ENCODE measurements at places on chromosomes 11 and 22.
A peak's percentile ranks its signal among the peaks of the same experiment; 100 is the strongest.

- no peak for DNase-seq
These were observed 142.4 kb downstream of the KIRREL3 start for GRCh38 chr11:126857860-126858808.

- no peak for DNase-seq
These were observed 8.2 kb upstream of the PLA2G3 start for GRCh38 chr22:31148488-31148887.

GRCh38 chr22:42649246-42650099 lies at the start of gene CYB5R3:
Gene CYB5R3 (minus strand): TSS chr22:42649392. CDS start chr22:42649315, 77 bp downstream.
- peak; percentile 84 for DNase-seq

DNA sequence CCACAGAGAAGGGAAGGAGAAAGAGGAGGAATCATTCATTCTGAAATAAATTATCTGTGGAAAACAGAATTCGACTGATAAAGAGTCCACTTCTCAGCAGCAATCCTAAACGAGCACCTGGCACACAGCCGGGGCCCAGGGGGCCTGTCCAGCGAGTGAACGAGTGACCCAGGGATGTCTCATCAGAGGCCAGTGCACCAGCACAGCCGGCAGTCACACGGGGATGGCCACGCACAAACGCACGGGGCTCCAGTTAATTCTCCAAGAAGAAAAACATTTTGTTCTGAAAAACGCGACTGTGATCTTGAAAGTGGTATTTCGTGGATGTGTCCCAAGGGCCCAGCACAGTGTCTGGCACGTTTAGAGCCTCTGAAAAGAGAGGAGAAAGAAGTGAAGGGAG lies 154.6 kb downstream of the BRD1 start:
- peak; percentile 67 for DNase-seq

- no peak for DNase-seq
These were observed 446.2 kb downstream of the TBC1D22A start for GRCh38 chr22:47208630-47209029.

DNA sequence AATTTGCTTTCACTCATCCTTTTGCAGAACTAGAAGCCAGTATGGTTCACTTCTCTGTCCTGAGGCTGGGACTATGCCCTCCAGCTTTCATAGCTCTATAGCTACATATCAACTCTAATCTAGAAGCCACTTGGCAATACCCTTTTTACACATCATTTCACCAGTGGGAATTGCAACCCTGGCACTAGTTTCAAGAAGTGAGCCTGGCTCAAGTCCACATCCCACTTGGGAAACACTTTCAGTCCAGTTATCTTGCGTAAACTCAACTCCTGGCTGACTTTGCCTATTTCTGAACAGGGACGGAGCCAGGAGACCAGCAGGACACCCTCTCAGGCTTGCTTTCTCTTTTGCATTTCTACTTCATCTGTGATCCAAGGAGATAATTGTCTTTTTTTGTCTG lies 19.9 kb upstream of the FAT3 start:
- DNase-seq, result no peak

DNA sequence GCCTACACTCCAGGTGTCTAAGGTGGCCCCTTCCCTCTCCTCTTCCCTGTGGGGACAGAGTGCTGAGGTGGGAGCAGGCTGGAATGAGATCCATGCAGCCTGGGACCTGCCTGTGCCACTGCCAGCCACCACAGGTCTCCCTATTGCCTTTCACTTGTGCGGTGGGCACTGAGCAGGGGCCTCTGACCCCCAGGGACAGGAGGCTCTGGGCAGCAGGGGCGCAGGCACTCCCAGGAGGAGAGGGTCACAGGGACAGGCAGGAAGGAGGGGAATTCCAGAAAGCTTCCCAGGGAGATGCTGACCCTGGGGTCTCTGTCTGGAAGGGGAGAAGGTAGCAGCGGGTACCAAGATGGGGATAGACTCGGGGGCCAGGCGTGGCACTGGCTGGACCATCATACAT lies 228.5 kb upstream of the B3GAT1 start:
- DNase-seq, result no peak

GRCh38 chr11:118295815-118296454 lies 8.6 kb upstream of the CD3E start:
- no peak for DNase-seq

GRCh38 chr11:117930668-117931330 lies 1.6 kb upstream of the TMPRSS13 start:
- no peak for DNase-seq

GRCh38 chr22:28091486-28091885 lies 172.4 kb upstream of the PITPNB start:
- no peak for DNase-seq

- DNase-seq, result no peak
These were observed 350.4 kb downstream of the DDX10 start for GRCh38 chr11:109015283-109015682.

- no peak for DNase-seq
These were observed 559 bp downstream of the MRTFA start for GRCh38 chr22:40635940-40636379.

DNA sequence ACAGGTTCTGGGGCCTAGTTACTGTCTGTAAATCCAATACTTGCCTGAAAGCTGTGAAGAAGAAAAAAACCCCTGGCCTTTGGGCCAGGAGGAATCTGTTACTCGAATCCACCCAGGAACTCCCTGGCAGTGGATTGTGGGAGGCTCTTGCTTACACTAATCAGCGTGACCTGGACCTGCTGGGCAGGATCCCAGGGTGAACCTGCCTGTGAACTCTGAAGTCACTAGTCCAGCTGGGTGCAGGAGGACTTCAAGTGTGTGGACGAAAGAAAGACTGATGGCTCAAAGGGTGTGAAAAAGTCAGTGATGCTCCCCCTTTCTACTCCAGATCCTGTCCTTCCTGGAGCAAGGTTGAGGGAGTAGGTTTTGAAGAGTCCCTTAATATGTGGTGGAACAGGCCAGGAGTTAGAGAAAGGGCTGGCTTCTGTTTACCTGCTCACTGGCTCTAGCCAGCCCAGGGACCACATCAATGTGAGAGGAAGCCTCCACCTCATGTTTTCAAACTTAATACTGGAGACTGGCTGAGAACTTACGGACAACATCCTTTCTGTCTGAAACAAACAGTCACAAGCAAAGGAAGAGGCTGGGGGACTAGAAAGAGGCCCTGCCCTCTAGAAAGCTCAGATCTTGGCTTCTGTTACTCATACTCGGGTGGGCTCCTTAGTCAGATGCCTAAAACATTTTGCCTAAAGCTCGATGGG lies 13.5 kb downstream of the PIK3IP1 start:
- DNase-seq, result no peak

GRCh38 chr11:13174090-13174489 lies 103.5 kb upstream of the BMAL1 start:
- no peak for DNase-seq

- DNase-seq, result no peak
These were observed 24.6 kb downstream of the MMP27 start for GRCh38 chr11:102680945-102681344.

DNA sequence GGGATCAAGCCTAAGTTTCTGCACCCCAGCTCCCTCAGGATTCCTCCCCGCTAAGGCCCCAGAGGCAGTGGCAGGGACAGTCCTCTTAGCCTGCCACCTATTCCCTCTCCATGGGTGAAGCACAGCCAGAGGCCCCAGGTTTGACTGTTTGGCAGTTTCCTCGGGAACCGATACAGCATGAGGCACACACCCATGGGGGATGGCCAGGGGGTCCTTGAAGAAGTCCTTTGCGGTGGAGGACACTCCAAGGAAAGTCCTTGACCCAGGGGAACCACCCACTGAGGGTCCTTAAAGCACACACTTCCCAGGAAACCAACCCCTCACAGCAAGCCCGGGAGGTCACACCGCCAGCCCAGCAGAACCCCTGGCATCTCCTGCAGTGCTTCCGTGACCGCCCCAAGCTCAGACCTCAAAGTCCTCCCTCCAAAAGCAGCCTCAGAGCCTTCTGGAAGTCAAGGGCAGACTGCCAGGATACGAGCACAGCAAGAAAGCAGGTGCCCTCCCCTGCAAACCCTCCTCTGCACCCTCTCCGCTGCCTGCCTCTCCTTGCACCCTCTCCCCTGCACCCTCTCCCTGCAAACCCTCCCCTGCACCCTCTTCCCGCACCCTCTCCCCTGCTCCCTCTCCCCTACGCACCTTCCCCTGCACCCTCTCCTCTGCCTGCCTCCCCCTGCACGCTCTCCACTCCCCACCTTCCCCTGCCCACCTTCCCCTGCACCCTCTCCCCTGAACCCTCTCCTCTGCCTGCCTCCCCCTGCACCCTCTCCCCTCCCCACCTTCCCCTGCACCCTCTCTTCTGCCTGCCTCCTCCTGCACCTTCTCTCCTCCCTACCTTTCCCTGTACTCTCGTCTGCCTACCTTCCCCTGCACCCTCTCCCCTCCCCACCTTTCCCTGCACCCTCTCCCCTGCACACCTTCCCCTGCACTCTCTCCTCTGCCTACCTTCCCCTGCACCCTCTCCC lies 1.4 kb downstream of the SIGIRR start:
- no peak for DNase-seq

- peak; percentile 33 for DNase-seq
These were observed 41.4 kb downstream of the CERK start for GRCh38 chr22:46696614-46697013.

DNA sequence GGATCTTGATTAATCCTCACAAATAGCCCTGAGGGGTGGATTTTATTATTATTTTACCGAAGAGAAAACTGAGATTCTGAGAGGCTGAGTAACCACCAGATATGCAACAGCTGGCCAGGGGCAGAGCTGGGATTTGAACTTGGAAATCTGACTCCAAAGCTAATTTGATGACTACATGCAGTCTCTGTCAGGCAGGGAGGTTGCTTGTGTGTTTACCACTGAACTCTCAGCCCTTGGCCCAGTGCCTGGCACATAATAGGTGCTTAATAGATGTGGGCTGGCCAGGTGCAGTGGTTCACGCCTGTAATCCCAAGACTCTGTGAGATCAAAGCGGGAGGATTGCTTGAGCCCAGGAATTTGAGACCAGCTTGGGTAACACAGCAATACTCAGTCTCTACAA lies 121.7 kb upstream of the CRYBB3 start:
- DNase-seq, result no peak

DNA sequence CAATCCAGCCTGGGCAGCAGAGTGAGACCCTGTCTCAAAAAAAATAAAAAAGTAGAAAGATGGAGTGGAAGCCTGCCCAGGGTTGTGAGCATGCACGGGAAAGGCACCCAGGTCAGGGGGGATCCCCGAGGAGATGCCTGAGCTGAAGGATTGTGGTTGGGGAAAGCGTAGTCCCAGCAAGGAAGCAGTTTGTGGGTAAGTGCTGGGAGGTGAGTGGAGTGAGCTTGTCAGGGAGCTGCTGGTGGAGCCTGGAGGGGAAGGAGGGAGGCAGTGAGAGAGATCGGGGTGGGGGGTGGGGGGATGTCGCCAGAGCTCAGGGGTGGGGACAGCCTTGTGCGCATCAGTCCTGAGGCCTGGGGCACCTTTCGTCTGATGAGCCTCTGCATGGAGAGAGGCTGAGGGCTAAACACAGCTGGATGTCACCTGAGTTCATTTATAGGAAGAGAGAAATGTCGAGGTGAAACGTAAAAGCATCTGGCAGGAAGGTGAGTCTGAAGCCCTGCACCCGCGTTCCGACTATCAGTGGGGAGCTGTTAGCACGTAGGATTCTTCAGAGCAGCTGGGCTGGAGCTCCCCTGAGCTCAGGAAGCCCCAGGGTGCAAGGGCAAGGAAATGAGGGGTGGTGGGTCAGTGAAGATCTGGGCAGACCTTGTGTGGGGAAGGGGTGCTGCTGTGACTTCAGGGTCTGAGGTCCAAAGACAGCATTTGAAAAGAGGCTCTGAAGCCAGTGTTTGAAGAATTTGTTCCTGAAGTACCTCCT lies 10.2 kb downstream of the TMEM121B start:
- DNase-seq, result peak; percentile 58

DNA sequence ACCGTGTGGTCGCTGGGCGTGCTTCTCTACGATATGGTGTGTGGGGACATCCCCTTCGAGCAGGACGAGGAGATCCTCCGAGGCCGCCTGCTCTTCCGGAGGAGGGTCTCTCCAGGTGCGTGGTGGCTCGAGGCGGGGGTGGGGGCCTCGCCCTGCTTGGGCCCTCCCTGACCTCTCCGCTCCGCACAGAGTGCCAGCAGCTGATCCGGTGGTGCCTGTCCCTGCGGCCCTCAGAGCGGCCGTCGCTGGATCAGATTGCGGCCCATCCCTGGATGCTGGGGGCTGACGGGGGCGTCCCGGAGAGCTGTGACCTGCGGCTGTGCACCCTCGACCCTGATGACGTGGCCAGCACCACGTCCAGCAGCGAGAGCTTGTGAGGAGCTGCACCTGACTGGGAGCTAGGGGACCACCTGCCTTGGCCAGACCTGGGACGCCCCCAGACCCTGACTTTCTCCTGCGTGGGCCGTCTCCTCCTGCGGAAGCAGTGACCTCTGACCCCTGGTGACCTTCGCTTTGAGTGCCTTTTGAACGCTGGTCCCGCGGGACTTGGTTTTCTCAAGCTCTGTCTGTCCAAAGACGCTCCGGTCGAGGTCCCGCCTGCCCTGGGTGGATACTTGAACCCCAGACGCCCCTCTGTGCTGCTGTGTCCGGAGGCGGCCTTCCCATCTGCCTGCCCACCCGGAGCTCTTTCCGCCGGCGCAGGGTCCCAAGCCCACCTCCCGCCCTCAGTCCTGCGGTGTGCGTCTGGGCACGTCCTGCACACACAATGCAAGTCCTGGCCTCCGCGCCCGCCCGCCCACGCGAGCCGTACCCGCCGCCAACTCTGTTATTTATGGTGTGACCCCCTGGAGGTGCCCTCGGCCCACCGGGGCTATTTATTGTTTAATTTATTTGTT lies 2.4 kb downstream of the PIM3 start:
- peak; percentile 83 for DNase-seq

DNA sequence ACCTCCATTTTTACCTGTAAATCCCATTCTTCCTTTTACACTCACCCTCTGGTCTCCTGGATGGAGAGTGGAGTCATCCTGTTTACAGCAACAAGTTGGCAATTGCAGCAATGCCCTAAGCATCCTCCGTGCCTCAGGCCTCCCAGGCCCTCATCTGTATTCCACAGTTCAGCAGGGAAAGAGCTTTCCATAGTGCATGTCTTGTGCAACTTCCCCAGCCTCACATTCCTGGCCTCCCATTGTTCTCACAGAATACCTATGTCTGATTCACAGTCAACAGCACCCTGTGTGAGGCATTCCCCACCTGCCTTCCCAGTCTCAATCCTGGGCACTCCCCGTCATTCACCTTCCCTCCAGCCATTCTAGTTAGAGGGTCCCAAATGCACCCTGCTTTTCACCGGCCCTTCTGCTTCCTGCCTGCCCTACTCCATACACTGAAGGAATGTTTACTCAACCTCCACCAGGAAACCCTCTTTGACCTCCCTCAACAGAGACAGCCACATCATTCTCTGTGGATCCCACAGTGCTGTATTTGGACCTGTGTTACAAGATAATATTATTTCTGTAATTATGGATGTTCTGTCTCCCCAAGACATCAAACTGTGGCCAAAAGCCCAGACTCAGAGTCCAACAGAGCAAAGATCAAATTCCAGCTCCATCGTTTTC lies 405.7 kb downstream of the BUD13 start:
- no peak for DNase-seq

GRCh38 chr11:63862923-63863322 lies 24.0 kb downstream of the MARK2 start:
- peak; percentile 66 for DNase-seq

All from posterior cingulate gyrus (tissue), 11 donors.